GDM1 (cell line): ENCODE measurements at places on chromosomes 16 and 17.

DNA sequence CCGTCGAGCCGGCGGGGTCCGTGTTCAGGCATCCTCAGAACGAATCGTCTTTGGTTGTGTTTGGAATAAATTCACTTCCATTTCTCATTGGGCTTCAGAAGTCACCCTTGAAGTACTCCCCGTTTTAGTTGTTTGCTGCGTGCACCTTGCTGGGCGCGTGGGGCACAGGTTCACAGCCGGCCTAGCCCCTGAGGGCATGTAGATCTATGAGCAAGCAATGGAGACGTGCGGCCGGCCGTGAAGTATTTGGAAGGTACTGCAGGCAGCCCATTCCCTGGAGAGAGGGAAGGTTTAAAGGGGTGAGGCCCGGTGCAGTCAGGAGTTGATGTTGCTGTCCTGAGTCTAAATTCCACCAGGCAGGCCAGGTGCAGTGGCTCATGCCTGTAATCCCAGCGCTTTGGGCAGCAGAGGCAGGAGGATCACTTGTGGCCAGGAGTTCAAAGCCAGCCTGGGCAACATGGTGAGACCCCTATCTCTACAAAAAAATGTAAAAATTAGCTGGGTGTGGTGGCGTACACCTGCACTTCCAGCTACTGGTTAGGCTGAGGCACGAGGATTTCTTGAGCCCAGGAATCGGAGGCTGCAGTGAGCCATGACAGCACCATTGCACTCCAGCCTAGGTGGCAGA lies 714 bp downstream of the ACSF3 start:
- no peak for DNase-seq

GRCh38 chr17:73359352-73359751 lies 47.6 kb upstream of the CDC42EP4 start:
- no peak for DNase-seq

DNA sequence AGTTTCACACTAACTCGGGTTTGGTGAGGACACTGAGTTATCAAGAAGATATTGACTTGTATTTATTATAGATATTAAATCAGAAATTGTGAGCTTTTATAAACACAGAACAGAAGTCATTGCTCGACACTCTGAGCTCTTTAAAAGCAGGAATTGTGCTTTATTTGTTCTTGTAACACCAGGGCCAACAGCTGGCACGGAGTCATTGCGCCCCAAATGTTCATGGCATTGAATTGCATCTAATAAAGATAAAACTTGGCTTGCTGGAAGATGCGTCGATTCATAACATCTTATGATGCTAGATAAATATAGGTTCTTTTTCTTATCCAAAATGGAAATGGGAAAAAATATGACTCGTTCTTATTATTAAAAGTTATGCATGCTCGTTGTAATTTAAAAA lies 11.8 kb upstream of the MLYCD start:
- DNase-seq, result no peak

GRCh38 chr16:48959204-48959603 lies 322.4 kb downstream of the CBLN1 start:
- no peak for DNase-seq

DNA sequence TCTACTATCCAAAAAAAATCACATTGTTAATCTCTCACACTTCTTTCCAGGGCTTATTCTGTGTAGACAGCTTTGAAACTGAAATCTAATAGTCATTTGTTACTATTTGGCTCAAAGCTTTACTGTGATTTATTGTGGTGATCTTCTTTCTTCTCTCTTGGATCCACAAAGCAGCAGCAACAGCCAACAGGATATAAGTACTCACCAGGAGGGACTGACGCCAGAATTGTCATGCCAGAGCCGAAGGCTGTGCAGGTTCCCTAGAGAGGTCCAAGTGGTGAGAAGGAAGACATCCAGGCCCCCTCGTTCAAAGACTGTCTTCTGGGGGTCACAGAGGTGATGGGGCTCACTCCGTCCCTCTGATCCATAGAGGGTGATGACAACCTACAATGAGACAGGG lies 33.3 kb downstream of the PKD1L3 start:
- DNase-seq, result no peak

GRCh38 chr17:78497115-78497540 lies 80.1 kb downstream of the DNAH17 start:
- DNase-seq, result peak; percentile 55

DNA sequence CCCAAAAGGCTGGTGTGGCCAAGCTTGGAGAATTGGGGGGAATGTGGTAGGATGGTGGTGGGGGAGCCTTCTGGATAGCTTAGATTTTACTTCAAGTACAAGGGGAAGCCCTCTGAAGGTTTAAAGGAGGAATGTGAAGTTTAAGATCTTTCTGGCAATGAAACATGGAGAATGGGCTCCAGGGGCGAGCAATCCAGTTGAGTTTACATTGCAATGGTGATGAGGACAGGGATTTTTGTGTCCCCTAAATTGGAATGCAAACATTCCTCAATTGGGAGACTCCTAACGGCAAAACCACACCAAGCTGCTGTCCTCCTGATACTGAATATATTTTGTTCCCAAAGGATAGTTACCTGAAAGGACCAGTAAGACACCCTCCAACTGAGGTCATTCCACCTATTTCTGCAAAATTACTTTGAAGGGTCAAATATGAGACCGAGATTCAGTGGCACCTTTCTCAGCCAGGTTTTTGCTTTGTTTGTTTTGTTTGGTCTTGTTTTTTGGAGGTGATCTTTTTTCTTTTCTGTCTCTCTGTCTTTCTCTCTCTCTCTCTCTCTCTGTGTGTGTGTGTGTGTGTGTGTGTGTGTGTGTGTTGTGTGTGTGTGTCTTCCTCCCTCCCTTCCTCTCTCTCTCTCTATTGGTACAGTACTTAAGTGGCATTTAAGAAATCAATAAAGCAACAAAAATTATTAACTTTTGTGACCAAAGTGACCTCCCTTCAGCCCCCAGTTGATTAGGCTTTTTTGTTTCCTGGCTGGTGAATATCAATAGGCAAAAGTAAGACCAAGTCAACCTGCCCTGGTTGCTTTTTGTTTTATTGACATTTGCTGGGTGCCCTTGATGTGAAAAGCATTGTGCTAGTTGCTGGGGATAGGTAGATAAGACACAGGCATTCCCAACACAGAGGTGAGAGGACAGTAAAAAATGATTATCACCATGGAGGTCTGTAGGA lies 16.4 kb upstream of the TAT start:
- DNase-seq, result no peak

GRCh38 chr16:11401161-11402050 lies 56.1 kb downstream of the RMI2 start:
- DNase-seq, result no peak

GRCh38 chr16:29290631-29291247 lies 115.8 kb downstream of the NPIPB11 start:
- no peak for DNase-seq

DNA sequence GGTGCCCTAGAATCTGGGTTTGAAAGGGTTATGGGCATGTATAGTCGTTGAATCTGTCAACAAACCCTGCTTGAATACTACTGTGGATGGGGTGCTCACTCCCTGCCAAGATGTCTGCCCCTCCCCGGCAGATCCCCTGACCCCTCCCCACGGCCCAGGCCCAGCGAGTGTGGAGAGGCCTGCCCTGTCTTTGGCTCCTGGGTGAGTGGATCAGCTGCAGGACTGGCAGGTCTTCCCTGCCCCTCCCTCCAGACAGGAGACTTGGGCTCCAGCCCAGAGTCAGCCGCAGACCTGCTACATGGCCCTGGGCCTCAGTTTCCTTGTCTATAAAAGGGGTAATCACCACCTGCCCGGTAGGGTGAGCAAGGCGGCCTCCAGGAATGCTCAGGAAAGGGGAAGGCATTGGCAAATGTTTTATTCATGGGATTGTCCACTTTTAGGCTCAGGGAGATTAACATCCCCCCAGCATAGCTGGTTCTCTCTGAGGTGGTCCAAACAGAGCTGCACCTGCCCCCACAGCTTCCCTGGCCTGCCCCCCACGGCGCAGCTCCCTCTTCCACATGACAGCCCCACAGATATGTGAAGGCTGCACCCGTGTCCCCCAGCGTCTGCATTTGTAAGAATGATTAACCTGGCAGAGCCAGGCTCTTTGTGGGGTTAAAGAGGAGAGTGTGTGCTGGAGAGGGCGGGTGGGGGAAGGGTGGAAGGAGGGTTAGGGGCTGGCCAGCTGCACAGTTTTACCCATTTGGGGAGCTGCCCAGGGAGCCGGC lies 18.5 kb upstream of the SPNS2 start:
- no peak for DNase-seq

- DNase-seq, result no peak
Observed at GRCh38 chr16:27676839-27677238, 126.9 kb downstream of the KATNIP start.

DNA sequence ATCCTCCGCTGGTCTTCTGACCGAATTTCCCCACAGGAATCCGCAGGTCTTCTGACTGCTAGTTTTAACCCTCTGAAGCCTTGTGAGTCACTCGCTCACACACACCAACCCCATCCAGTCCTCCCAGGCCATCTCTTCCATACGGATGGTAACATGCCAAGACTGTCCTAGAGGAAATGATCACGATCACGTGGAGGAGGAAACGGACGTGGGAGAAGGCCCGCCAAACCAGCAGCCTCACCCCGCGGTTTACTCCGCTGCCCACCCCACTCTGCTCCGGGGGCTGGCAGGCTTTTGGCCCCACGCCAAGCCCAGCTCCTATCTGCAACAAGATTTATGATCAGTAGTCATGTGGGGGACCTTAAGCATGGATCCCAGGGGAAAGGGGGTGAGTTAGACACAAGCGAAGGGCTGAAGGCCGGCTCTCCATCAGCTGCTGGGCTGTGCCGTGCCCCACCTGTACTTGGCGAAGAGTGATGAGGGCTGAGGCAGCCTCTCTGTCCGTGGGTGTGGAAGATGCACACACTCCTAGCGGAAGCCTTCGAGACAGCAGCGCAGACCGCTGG lies 1.5 kb upstream of the FAAP100 start:
- peak; percentile 23 for DNase-seq

DNA sequence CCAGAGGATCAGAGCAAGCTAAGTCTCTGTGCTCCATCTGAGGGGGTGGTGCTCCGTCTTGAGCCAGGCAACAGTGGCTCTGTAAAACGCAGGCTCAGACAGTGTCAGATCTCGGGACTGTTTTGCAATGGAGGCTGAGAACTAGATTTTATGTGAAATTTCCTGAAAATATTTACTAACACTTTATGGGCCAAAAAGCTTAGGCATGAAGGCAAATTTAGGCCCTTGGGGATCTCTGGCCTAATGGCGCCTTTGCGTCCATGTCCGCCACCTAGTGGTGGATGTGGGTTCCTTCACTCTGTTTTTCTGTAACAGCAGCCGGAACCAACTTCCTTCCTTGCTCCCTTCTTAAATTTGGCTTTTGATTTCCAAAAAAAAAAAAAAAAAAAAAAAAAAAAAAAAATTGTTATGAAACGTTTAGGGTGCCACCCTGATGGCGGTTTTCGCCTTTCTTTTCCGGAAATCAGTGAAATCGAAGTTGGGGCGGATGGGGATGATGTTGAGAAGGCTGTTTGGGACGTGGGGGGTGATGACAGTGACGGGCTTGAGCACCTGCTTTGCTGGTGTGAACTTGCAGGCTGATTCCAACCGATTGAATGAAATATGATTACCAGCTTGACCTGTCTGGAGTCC lies 14.0 kb upstream of the ELAC2 start:
- DNase-seq, result peak; percentile 0

DNA sequence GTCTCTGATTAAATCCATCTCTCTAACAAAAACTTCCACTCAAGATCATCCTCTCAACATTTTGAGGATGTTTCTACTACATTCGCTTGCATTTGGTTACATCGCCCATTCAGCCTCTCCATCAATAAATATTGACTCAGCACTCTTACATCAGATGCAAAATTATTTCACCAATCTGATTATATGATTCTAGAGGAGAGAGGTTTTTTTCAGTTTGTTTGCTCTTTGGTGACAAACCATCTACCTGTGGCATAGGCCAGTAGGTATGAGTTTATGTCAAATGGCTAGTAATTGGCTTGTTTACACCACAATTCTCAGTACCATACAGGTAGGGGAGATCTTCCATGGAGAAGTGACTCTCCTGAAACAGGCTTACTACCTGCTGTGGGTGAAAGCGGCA lies 52.3 kb downstream of the TOX3 start:
- no peak for DNase-seq

DNA sequence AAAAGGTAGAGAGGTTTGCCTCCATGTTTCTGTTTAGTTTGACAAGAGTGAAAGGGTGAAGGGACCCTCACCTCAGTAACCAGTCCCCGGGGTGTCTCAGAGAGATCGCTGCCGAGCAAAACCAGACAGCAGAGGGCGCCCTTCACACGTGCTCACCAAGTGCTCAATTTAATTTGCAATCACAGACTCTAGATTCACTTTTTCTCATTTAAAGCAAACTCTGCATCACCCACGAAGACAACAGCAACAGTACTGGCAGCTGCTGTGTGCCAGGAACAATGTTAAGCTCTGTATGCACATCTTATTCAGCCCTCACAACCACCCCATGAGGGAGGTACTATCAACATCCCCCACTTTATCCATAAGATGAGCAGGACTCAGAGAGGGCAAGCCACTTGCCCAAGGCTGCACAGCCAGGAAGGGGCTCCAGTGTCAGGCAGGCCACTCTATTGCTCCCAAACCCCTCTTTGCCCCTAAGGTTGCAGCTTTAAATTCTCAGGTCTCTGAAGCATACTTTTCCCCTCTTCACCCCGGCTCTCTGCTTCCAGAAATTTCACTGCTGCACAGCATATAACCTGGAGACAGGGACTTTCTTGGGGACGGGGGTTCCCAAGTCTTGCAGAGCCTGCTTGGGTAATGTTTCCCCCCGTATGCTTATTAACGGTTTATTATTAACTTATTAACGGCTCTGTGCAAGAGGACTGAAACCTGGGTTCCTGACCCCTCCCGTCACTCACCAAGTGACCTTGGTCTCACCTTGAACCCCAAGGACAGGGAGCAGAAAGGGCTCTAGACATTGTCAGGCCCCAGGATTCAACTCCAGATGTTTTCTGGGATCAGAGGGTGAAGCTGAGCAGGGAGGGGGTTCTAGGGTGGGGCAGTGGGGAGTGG lies 70.9 kb downstream of the CNGB1 start:
- DNase-seq, result peak; percentile 6

DNA sequence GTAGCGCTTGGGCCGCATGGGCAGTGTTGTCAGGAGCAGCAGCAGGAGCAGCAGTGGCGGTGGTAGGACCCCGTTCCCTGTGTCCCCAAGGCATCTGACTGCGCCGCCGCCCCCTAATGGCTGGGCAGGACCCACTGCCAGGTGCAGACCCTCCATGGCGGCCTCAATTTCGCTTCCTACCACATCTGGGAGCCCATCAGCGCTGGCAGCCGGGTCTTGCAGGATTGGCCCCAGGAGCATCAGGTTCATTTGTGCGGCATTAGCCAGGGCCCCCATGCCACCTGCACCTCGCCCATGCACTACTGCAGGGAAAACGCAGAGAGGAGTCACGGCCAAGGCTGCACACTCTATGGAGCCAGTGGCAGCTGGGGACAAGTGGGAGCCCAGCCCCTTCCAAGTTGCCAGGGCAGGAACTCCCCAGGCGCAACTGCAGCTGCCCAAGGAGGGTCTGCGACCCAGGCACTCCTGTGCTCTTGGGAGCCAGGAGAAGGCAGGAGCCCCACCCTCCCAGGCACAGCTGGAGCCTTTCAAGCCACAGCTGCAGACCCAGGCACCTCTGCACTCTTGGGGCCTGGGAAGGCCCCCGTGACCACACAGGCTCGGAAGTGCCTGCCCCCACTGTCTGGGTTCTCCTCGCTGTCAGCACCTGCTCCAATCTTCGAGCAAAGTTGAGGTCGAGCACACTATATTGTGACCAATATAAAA lies 594.2 kb downstream of the KCNJ18 start:
- no peak for DNase-seq

- peak; percentile 28 for DNase-seq
Observed at GRCh38 chr17:29292071-29292991, 1.6 kb downstream of the NUFIP2 start.
